ENCODE measurements at places on chromosomes 12 and 14.

GRCh38 chr12:89353823-89354611 lies 1.7 kb upstream of the DUSP6 start:
- peak; percentile 22 for DNase-seq

DNA sequence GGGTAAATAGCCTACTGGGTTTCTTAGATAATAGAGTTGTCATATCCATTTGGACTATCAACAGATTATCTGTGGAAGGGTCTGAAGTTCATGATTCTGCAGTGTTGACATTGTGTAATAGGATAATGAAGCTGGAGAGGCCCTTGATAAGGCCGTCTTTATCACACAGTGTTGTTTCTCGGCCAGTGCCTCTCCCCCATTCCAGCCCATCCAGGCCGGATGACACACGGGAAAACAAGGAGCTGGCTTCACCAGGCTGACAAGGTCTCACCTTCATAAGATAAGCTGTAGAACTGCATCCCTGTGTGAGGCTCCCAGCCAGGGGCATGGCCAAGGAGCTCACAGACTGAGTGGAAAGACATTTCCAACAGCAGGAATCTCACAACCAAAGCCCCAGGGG lies 8.7 kb upstream of the EML1 start:
- no peak for DNase-seq

GRCh38 chr12:124876171-124876570 lies 12.5 kb upstream of the SCARB1 start:
- no peak for DNase-seq

DNA sequence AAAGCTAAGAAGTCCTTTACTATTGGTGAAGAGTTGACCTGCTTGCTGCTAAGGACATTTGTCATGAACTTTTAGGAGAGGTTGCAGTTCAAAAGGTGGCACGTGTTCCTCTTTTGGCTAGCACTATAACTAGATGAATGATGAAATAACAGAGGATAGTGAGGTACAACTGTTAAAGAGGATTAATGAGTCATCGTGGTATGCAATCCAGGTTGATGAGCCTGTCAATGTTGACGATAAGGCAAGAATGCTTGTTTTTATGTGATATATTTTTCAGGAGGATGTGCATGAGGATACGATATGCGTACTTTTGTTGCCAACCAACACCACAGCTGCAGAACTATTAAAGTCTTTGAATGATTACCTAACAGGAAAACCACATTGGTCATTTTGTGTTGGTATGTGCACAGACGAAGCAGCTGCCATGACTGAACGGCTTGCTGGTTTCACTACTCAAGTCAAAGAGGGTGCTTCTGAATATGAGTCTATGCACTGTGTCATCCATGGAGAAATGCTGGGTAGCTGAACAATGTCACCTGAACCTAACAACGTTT lies 10.6 kb downstream of the CEP128 start:
- DNase-seq = no peak

- no peak for DNase-seq
Observed at GRCh38 chr12:74820324-74820723, 282.7 kb downstream of the ATXN7L3B start.

DNA sequence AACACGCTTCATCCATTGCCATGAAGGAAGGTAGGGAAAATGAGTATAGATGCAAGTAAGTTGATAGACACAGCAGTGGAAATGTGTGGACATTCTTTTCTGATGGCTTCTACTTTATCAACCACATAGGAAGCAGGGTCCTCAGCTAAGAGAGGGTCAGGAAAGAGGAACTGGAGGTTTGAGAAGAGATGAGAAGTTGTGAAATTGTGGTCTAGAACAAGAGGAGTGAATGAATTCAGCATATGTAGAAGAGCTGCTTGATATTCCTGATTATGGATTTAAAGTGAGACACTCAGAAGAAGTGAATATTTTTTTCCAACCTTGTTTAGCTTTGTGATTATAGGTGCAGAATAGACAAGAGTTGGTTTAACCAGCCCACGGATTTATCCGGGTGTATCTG lies 128.5 kb downstream of the SLC15A5 start:
- no peak for DNase-seq

DNA sequence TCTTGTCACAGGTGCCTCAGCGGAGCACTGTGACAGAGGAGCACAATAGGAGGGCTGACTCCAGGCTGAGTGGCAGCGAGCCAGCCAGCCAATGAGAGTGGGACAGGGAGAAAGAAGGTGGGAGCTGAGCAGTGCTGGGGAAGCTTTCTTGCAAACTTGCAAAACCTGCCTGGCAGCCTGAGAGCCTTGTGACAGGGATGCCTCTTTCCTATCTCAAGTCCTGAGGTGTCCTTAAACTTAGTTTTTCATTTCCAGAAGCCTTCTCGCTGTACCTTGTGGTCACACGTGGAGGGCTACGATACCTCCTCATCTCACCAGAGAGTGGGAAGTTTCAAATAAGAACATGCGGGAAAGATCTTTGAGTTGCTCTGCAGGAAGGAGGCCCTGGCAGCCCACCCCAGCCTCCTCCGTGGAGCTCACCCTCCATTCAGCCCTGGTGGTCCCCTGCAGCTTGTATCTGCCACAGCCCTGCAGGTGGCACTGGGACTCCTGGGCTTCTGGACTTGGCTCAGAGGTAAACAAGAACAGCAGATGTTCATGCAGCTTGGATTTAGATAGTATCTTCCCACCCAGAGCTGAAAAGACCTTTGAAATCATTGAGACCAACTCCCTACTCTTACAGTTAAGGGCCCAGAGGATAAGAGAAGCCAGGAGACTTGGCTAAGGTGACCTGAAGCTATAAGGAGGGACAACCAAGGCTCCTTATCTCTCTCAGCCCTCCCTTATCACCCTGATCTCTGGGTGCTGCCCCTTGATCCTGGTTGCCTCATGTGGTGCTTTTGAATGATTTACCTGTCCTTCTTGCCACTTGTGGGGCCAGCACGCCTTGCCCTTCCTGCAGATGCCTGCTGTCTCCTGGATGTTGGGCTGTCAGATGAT lies 153.5 kb upstream of the MAX start:
- DNase-seq = no peak

DNA sequence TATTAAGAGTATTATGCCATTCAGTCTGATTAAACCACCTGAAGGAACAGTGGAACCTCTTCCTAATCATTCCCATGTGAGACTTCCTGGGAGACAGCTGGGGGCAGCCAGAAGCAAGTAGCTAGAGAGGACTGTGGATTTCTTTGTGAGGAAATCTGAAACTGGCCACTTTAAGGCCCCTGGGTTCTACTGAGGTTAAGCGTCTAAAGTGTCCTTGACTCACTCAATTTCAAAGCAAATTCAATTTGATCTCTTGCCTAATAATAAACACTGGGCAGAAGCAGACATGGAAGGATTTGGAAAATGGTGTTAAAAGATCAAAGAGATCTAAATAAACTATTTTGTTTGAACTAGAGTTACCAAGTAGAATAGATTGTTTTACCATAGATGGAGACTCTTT lies 909.9 kb downstream of the NRXN3 start:
- no peak for DNase-seq

- DNase-seq = peak; percentile 31
Observed at GRCh38 chr14:102516531-102517391, 7.2 kb upstream of the ANKRD9 start.

DNA sequence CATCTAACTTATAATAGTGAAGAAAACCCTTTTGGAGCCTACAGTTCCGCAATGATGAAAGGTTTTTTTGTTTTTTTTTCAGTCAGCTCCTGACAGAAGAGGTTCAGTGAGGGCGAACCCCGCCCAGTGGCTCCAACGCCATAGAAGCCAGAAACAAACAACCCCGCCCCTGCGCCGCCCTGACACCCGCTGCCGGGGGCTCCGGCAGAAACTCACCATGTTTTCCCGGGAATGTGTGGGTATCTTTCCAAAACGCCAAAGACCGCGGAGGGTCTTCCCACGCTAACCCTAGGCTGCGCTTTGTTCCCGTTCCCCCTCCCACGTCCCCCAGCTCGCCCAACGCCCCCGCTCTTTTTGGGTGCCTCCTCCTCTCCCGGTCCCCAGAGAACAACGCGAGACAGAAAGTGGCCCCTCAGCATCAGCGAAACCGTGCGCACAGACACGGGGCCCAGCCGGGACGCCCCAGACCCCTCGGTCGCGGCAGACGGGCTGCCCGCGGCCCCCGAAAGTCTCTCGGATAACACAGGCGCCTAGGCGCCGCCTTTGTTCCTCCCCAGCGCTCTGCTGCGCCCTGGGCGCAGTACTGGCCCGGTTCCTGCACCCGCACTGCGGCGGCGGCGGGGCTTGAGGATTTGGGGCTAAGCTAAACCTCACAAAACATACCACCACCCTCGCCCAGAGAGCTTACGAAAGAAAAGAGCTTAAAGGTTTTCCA lies 522 bp downstream of the TUBA1A start:
- DNase-seq = peak; percentile 29

GRCh38 chr14:97993508-97994019 lies 1196.4 kb downstream of the VRK1 start:
- no peak for DNase-seq

DNA sequence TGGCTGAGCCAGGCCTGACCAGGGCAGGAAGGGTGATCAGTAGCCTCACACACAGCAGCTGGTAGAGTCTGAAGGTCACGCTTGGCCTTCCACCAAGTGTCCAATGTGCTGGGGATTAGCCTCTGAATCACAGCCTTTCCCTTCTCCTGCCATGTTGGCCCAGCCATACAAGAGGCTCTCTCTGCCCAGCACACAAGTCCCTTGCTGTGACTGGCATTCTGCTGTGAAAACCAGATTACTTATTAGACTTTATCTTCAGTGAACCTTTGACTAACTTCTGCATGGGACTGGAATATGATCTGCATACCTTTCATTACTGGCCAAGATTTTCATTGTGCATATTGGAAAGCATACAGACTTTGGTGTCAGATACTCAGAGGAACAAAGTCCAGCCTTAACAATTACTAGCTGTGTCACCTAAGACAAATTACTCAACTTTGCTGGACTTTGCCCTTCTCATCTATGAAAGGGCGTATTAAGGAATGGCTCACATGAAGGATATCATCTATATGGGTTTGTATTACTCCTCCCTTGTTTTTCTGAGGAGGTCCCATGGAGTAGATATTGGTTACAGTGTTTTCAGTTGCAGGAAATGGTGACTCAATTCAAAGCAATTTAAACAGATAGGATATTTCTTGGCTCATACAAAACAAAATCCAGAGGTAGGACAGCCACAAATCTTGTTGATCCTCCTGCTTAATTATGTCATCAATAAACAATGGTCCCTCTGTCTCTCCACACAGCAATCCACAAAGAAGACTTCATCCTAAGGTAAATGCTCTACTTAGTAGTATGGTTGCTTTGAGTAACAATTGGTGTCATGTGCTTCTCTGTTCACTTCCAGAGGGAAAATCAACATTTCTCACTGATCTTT lies 99.6 kb downstream of the DYRK2 start:
- DNase-seq = no peak
